ENCODE measurements at places on chromosomes 4 and X. TPM values are rescaled to one million over a fixed set of nuclear protein-coding genes. Genes with fewer than 3 reads are reported as not detected.

SHISA3 gene
- 2.3 TPM for total RNA-seq

RPS6KA6 gene
- 3.9 TPM for total RNA-seq

FRG2 gene
- total RNA-seq = not detected

EREG gene
- total RNA-seq = not detected

TMEM33 gene
- 82.1 TPM for total RNA-seq

GRPEL1 gene
- 94.1 TPM for total RNA-seq

TRAPPC11 gene
- total RNA-seq = 36.5 TPM

ZNF630 gene
- 4.0 TPM for total RNA-seq

MAGEE2 gene
- total RNA-seq = 0.37 TPM

PTPN13 gene
- total RNA-seq = 20.2 TPM

ANK2 gene
- total RNA-seq = 96.2 TPM

PDGFRA gene
- total RNA-seq = 144 TPM

SAP30 gene
- 18.8 TPM for total RNA-seq

TCEANC gene
- total RNA-seq = 5.0 TPM

P2RY4 gene
- 0.15 TPM for total RNA-seq

NXF2B gene
- not detected for total RNA-seq

GPRASP1 gene
- total RNA-seq = 16.3 TPM

PRKX gene
- 4.1 TPM for total RNA-seq

MAGEB10 gene
- not detected for total RNA-seq

TMSB15A gene
- 1.0 TPM for total RNA-seq

GAB3 gene
- total RNA-seq = 5.6 TPM

UGT2B28 gene
- not detected for total RNA-seq

SEPSECS gene
- 6.0 TPM for total RNA-seq

TSR2 gene
- total RNA-seq = 52.6 TPM

PPP1R3F gene
- total RNA-seq = 7.3 TPM

GSX2 gene
- total RNA-seq = not detected

C4orf50 gene
- total RNA-seq = 0.70 TPM

F11 gene
- total RNA-seq = not detected

SORCS2 gene
- 1.1 TPM for total RNA-seq

TACR3 gene
- not detected for total RNA-seq

KCNIP4 gene
- 1.7 TPM for total RNA-seq

UNC5C gene
- total RNA-seq = 18.7 TPM

CXCL11 gene
- total RNA-seq = not detected

MAP7D3 gene
- 11.3 TPM for total RNA-seq

APBB2 gene
- 48.8 TPM for total RNA-seq

RCHY1 gene
- 40.3 TPM for total RNA-seq

EIF2S3 gene
- 118 TPM for total RNA-seq

GAB1 gene
- total RNA-seq = 58.2 TPM

PDCL2 gene
- total RNA-seq = not detected

TCEAL9 gene
- total RNA-seq = 148 TPM

GPC3 gene
- total RNA-seq = 27.8 TPM

KLHL15 gene
- 10.7 TPM for total RNA-seq

HEPH gene
- 47.5 TPM for total RNA-seq

PDLIM3 gene
- total RNA-seq = 3.8 TPM

AREG gene
- not detected for total RNA-seq

GASK1B gene
- 194 TPM for total RNA-seq

PHEX gene
- 0.33 TPM for total RNA-seq
